Activated T-cell treated with anti-CD3 and anti-CD28 coated beads, Interleukin-2, amount 50 U/mL, for 4 hours (primary cell): ENCODE measurements at places on chromosomes 6 and 20.

- no peak for DNase-seq
These were observed 555.5 kb downstream of the UTRN start for GRCh38 chr6:144840619-144841018.

DNA sequence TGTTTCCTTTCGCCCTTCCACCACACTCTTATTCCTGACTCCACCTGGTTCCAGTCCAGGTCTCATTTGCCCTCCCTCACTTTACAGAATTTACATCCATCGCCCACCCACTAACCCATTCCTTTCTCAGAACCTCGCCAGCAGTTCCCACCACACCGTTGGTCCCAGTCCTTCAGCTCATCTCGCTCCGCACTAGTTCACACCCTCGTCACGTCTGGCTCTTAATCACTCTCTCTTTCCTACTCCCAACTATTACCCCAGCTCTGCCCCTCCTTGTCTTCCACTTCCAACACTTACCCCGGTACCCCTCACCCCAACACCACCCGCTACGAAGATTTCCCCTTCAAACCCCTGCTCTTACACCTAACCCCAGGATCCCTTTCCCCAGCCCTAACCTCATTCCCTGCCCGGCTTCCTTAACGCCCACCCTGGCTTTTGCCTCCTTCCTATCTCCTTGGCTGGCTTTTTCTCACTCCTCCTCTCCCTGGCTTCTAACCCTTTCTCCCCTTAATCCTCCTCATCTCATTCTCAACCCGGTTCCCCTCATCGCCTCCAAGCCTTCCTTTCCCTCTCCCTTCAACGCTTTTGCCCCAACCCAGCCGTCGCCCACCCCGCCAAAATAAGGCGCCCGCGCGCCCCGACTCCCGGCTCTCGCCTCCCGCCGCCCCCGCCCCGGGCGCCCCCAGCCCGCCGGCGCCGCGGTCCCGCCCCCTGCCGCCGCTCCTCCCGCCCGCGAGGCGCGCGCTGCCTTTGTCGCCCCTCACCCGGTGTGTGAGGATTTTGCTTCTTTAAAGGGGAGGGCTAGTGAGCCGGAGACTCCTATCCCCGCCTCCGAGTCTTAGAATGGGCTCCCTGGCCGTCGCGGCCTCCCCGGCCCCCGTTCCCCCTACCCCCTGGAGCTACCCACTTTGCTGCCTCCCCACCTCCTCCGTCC, 542 bp downstream of the USP49 start:
- no peak for DNase-seq

DNA sequence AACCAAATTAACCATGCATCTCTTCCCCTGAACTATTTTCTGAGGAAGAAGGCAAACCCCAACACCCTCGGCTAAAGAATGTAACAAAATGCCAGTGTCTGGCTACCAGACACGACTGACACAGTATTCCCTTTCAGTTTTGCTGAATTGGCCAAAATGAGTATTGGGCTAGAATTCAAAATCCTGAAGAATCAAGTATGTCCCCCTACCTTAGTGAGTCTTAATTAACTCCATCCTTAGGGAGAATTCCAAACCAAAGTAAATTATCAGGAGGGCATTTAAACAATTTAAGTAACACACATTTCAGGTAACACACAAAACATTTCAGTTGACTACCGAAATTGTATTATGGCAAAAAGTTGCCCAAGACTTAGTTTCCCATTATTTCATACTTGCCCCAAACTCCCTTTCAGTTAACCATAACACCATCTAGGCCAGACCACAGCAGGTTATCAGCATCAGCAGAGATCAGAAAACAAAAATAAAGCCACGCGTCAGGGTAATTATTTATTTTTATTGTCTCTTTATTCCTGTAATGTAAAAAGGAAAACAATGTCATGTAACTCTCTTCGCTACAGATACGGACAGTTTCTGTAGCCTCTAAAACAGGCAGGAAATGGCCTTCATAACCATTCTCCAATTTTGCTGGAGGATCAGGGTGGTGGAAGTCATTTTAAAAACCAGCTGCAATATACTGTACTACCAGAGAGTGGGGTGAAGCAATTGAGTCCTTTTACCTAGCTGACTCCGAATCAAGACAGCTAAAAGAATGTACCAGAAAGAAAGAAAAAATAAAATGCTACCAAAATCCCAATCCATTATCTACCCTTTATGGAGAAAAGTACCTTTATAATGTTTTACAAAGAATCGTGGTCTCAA, 1.9 kb downstream of the SNX5 start:
- DNase-seq, result no peak

DNA sequence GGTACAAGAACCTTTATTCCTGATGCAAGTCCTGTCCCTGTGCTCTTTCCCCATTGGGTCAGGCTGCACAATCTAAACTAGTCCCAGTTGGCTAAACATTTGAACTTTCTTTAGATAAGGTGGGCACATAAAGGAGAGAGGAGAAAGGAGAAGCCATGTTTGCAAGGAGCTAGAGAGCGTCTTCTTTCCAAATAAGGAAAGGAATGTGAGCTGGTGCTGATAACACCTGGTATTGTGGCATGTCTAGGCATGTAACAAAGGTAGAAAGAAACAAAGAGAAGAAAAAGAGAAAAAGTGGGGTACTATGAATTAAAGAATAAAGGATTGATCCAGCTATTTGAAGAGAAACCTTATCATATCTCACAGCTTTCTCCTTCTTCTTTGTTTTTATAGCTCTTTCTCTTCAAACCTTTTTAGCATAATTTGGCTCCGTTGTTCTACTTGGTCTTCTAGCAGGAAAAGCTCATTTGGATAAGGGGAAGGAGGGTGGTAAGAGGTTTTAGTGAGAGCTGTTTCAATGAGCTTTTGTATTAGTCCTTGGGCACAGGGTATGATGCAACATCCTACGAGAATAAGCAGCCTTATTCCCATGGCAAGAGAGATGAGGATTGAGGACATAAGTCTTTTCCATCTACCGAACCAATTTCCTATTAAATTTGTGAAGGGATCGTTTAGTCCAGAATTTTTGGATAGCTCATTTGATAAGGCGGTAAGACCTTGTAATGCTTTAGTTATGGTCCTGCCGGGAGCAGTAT, 415.5 kb upstream of the MAN1A1 start:
- DNase-seq, result no peak

GRCh38 chr6:160730911-160731310, 28.9 kb downstream of the PLG start:
- no peak for DNase-seq

DNA sequence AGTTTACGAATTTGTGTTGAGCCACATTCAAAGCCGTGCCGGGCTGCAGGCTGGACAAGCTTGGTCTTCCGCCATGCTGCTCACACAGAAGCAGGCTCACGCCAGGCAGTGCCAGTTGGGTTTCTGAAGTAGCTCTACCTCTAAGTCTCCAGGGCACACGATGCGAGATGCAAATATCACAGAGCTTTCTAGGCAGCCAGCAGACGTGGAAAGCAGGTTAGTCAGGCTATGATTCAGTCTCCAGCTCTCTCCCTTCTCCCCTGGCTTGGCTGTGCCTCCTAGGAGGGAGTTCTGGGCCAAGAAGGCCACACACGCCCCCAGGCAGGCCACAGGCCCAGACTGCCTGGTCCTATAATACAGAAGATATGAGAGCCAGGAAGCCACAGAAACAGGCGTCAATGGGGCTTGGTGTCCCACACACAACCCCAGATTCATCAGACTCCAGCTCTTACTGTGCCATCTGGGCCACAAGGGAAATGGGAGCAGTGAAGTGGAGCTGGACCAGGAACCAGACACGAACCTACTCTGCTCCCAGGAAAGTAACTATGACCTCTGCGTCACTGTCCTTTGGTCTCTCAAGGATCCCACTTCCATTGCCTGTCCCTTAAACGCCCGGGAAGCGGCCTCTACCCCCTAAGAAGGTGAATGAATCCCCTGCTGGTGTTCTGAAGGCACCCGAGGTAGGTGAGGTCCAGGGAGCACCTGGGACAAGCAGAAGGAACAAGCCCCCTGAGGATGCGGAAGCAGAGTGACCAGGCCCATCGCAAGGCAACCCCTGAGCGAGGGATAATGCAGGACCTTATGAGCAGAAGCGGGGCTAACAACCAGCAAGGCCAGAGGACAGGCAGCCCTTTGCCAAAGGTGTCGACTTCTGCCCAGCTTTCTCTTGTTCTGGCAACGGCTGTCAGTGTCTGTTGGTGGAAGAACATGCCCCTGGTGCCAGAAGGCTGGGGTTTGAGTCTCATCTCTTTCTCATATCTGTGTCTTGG, 61.2 kb downstream of the GFOD1 start:
- no peak for DNase-seq

GRCh38 chr6:99507648-99508047, 7.6 kb downstream of the USP45 start:
- no peak for DNase-seq

- no peak for DNase-seq
These were observed 181.4 kb downstream of the PHF3 start for GRCh38 chr6:63816982-63817436.

- no peak for DNase-seq
These were observed 34.7 kb upstream of the IGF2R start for GRCh38 chr6:159934181-159934580.

DNA sequence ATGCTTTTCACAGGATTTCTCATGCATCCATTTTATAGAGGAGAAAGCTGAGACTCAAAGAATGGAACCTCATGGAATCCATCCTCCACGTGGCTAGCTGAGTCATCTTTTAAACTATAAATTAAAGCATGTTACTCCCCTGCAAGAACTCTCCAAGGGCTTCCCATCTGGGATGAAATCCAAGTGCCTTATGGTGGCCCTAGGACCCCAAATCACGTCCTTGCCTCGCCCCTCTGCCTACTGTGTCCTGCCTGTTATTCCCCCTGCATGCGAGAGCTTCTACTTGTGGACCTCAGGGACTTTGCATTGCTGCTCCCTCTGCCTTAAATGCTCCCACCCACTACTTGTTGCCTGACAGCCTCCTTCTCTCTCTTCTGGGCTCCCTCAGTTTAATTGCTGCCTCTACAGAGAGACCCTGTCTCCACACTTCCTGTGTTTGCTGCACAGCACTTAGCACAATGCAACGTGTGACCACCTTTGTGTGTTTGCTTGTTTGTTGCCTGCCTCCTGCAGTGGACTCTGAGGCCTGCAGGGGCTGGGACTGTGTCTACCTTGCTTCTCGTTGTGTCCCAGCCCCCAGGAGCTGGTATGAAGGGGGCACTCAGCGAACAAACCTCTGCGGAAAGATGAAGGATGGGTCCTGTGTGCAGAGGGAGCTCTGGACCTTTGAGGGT, 39.4 kb downstream of the TOX2 start:
- DNase-seq, result no peak

- no peak for DNase-seq
These were observed 24.9 kb upstream of the SLC2A12 start for GRCh38 chr6:134077301-134077700.

DNA sequence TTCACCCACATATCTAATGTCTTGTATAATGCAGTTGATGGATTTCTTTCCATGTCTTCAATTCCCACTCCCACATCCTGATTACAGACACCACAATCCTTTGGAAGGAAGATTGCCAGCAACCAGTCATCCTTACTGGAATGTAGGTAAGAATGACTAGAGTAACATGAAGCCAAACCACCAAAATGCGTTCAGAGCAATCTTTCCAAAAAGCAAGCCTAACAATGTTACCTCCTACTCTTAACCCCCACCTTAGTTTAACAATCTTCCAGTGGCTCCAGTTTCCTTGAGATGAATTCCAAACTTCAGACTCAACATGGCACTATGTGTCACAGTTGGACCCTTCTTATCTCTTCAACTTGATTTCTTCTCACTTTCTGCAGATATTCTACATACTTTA, 685.6 kb downstream of the DOK5 start:
- no peak for DNase-seq

- no peak for DNase-seq
These were observed 16.9 kb upstream of the PBOV1 start for GRCh38 chr6:138235205-138235604.

DNA sequence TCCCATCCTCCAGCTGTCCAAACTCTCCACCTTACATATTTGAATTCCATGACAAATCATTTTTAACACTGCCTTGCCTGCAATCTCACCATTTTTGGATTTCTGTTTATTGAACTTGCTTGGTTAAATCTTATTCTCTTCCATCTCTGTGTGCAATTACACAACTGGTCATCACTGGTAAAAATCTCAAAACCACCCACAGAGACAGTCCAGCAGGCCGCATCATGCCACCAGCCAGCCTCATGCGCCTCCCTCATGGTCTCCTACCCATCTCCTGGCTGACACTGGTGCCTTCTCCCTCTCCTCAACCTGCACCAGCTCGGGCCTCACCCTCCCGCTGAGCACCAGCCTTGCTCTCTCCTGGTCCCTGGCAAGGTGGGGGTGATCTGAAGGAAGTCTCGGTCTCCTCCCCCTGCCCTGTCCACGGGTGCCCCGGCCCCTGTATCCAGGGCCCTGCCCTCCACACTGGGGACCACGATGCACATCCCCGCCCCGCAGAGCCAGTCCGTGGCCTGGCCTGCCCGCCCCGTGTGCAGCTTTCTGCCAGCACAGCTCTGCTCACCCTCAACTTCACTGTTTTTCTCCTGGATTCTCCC, 92.0 kb downstream of the THBS2 start:
- no peak for DNase-seq

- no peak for DNase-seq
These were observed 38.8 kb downstream of the SNX9 start for GRCh38 chr6:157861814-157862213.

GRCh38 chr6:10759312-10759839, 11.8 kb downstream of the TMEM14B start:
- no peak for DNase-seq

GRCh38 chr6:107638493-107638892, 148.6 kb downstream of the SOBP start:
- no peak for DNase-seq

GRCh38 chr20:36773107-36773596, 411 bp downstream of the DSN1 start:
- no peak for DNase-seq

DNA sequence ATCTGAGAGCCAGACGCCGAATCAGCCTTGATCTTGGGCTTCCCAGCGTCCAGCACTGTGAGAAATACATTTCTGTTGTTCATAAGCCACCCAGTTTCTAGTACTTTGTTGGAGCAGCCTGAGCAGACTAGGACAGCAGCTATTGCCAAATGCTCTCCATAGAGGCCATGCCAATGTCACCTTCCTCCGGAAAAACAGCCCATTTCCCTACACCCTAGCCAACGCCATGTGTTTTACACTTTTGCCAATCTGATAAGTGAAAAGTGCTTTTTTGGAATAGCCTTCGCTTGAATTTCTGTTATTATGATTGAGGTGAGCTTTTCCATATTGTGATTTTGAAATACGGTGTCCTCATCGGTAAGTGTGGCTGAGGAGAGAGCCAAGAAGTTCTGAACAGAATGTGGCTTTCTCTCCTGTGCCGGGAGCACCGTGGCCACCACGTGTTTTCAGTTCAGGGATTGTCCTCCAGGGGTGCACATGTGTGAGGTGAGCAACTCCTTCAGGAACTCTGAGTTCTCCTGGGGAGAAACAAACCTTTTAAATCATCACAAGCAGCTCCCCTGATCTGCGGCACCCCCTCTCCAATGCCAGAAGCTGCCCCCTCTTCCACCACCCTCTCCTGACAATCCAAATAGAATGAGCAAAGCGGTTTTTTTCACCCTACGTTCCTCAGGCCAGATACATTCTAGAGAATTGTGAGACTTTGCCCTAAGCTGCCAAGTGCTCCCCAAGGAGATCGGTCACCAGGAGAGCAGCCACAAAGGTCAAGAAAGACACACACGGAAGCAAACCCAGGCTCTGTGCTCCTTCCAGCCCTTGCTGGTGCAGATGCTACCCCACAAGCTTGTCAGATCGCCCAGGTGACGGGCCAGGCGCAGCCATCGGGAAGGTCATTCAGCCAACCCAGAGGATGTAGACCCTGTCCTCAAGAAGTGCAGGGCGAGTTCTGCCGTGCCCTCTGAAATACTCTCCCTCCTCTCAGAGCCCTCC, 36.0 kb downstream of the TAF8 start:
- DNase-seq, result no peak

GRCh38 chr20:50284811-50285375, 94.3 kb downstream of the CEBPB start:
- DNase-seq, result no peak
